A549 treated with GW870086 at 1 μM for 4 hours (cell line): ENCODE measurements at places on chromosomes 1 and 21. TPM values are rescaled to one million over a fixed set of nuclear protein-coding genes. Genes with fewer than 3 reads are reported as not detected.

GBP5 gene
- 0.05 TPM in 1 of 5 replicates, not detected in the others for total RNA-seq

ARHGAP30 gene
- total RNA-seq = 0.07 to 0.14 TPM (median 0.10 TPM) in 4 of 5 replicates, not detected in the other

FAM163A gene
- not detected in 5 replicates for total RNA-seq

SYT6 gene
- 0.25 to 0.89 TPM (median 0.46 TPM) in 5 replicates for total RNA-seq

TNNT2 gene
- total RNA-seq = 0.13 to 0.39 TPM in 2 of 5 replicates, not detected in the others

HLX gene
- 3.1 to 5.5 TPM (median 3.8 TPM) in 5 replicates for total RNA-seq

TMEM9 gene
- total RNA-seq = 77.3 to 90.1 TPM (median 89.8 TPM) in 5 replicates

SIPA1L2 gene
- total RNA-seq = 6.4 to 7.6 TPM (median 6.6 TPM) in 5 replicates

IFI44L gene
- 0.22 TPM in 2 of 5 replicates, not detected in the others for total RNA-seq

UQCRHL gene
- total RNA-seq = 5.7 to 9.2 TPM (median 6.7 TPM) in 5 replicates

C4BPB gene
- 1.1 to 2.2 TPM (median 1.7 TPM) in 5 replicates for total RNA-seq

FCRL2 gene
- total RNA-seq = not detected in 5 replicates

COA7 gene
- total RNA-seq = 17.4 to 22.7 TPM (median 22.2 TPM) in 5 replicates

SPRR2A gene
- not detected in 5 replicates for total RNA-seq

CLCA1 gene
- not detected in 5 replicates for total RNA-seq

F5 gene
- 0.05 to 0.43 TPM (median 0.06 TPM) in 5 replicates for total RNA-seq

SPOCD1 gene
- 3.7 to 6.4 TPM (median 4.4 TPM) in 5 replicates for total RNA-seq

C1orf115 gene
- total RNA-seq = 4.5 to 6.4 TPM (median 5.8 TPM) in 5 replicates

GSTM1 gene
- not detected in 5 replicates for total RNA-seq

SLC45A1 gene
- total RNA-seq = 5.2 to 7.2 TPM (median 7.0 TPM) in 5 replicates

OR2L2 gene
- total RNA-seq = not detected in 5 replicates

TDRD10 gene
- 0.07 to 0.16 TPM (median 0.08 TPM) in 3 of 5 replicates, not detected in the others for total RNA-seq

MYOC gene
- total RNA-seq = not detected in 5 replicates

TNFSF18 gene
- not detected in 5 replicates for total RNA-seq

CELF3 gene
- total RNA-seq = 0.05 TPM in 1 of 5 replicates, not detected in the others
